ENCODE measurements at places on chromosomes 5 and 9. TPM values are rescaled to one million over a fixed set of nuclear protein-coding genes. Genes with fewer than 3 reads are reported as not detected.
A peak's percentile ranks its signal among the peaks of the same experiment; 100 is the strongest.

- DNase-seq = no peak
These were observed 50.2 kb downstream of the PLPP1 start for GRCh38 chr5:55484531-55484930.

DNA sequence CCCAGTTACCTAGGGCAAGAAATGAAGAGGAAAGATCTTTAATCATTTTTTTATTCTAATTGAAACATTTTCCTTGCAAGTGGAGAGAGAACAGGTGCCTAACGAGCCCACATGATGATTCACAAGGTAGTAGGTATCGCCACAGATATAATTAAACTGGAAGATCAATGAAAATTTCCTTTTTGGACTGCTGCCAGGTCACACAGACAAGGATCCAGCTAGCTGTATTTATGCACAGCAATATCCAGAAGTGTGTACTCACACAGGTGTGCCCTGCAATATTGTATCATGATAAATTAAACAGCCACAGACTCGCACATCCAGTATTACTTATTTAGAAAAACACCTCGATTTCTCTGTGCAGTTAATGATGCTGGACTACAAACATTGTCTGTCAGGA is 294.0 kb upstream of the SMARCA2 start:
- no peak for DNase-seq

GRCh38 chr9:882416-882924 is 41.0 kb downstream of the DMRT1 start:
- no peak for DNase-seq

DIRAS2 gene
- total RNA-seq = not detected

DNA sequence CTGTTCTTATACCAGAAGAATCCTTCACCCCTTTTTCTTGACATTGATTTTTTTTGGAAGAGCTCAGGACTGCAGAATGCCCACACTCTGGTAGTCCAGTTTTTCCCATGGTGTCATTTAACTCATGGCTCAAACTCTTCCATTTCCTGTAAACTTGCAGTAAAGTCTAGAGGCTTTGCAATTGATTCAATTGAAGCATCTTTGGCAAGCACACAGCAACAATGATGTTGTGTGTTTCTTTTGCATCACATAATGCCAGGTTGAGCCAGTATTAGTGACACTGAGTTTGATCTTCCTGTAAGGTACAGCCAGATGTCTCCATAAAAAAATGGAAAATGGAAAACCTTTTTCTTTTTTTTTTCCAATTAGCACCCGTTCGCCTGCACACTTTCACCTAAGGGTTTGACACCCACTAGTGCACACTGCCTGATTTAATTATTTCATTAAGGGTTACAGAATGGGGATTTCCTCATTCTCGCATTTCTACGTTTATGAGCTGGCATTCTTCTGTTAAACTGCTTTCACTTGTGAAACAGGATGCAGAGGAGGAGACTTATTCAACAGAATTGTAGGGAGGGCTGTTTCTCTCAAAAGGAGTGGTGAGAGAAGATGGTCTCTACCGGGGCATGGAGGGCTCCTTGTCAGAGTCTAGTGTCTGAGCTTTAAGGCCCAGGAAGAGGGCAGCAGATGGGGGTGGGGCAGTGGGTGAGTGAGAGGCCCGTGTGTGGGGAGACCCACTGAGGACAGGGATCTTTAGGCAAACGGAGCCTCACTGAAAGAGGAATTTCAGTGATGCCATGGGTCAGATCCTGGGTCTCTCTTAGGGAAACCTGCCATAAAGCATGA is 2.2 kb upstream of the S1PR3 start:
- DNase-seq = peak; percentile 69

Data from IMR-90 (cell line).